Prostate gland (tissue), 2 donors: ENCODE measurements at places on chromosomes 5 and 9. TPM values are rescaled to one million over a fixed set of nuclear protein-coding genes. Genes with fewer than 3 reads are reported as not detected.

Gene ADGRV1
- total RNA-seq, result 16.4 TPM

Gene GMCL2
- total RNA-seq, result not detected

Gene TRAF1
- total RNA-seq, result 6.9 TPM

Gene UHRF2
- total RNA-seq, result 52.1 TPM

- peak; percentile 77 for DNase-seq
- H3K27ac ChIP-seq, result peak overlapping the region; percentile 4
- H3K36me3 ChIP-seq, result no peaks in the 10 kb centered on the region
- no peaks in the 10 kb centered on the region for H3K27me3 ChIP-seq
- H3K4me1 ChIP-seq, result peaks cover 21% of the 10 kb centered on the region
Measured at GRCh38 chr5:177402271-177403043, 2.0 kb upstream of the PFN3 start.

DNA sequence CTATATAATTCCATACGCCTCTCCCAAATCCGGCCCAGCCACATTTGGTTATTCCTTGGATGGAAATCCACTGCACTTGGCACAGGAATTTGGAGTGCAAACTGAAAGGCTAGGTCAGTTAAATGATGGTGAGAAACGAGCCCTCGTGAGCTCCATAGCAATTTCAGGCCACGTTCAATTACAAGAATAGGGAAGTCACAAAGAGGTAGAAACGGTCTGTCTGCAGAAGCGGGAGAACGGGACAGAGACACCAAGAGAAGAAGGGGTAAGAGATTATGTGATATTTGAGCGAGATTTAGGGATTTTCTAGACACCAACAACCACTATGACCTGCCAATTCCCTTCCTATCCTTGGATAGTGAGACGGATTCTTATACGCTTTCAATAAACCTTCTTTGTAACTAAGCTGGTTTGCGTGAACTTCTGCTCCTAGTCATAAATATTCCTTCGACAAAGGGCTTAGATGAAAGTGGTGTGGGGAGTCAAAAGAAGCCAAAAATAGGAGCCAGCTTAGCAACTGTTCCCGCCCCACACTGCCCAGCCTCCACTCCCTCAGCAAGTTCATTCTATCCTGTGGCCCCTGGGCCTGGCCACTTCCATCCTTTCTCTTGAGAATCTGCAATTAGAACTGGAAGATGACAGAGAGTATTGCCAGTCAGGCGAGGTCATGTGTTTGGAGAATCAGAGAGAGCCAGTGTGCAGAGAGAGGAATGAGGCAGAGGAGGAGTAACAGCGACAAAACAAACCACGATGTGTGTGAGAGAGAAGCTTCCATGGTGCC is 118.4 kb downstream of the ZNF608 start:
- DNase-seq, result no peak
- H3K27me3 ChIP-seq, result no peaks in the 10 kb centered on the region
- no peak overlapping the region for H3K4me3 ChIP-seq
- no peaks in the 10 kb centered on the region for H3K4me1 ChIP-seq

DNA sequence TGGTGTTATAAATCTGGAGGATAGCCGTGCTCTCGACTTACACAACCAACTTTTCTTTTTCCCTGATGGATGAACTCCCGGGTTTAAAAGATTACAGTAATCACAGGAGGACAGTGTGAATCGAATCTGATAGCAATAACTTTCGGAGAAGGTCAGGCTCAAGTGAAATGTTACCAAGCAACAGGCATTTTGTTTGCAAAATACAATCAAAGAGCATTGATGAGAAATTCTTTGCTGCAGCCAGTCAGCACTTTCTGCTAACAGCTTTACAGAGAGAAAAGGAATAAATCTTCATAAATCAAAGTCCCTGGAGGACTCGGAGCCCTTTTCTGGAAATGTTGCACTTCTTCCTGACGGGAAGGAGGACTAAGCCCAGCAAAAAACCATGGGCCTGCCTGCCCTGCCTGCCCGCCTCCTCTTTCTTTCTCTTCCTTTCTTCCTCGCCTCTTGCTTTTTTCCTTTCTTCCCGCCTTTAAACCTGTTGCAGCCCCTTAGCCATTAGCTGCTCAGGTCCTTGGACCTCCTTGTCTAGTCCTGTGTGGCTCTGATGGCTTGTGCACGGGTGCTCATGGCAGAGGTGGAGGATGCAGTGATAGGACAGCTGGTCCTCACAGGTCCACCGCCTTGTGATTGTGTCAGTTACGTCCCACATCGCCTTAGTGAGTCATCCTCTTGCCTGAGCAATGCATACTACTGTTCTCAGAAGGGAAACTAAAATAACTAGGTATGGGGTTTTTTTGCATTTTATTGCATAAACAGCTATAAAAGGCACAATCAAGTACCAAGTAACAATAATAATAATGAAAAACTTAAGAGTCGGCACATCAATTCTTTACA is 6.2 kb downstream of the DMRT3 start:
- H3K4me1 ChIP-seq, result no peaks in the 10 kb centered on the region
- peaks cover 18% of the 10 kb centered on the region for H3K27me3 ChIP-seq
- DNase-seq, result no peak
- no peak overlapping the region for H3K27ac ChIP-seq
- H3K36me3 ChIP-seq, result no peaks in the 10 kb centered on the region
- H3K4me3 ChIP-seq, result no peak overlapping the region

GRCh38 chr5:174106997-174107655 is 61.6 kb downstream of the NSG2 start:
- H3K4me3 ChIP-seq, result no peak overlapping the region
- DNase-seq, result no peak
- H3K27ac ChIP-seq, result no peak overlapping the region
- H3K4me1 ChIP-seq, result no peaks in the 10 kb centered on the region

GRCh38 chr5:150585781-150586341 is 54.6 kb upstream of the SYNPO start:
- H3K27ac ChIP-seq, result no peak overlapping the region
- H3K36me3 ChIP-seq, result no peaks in the 10 kb centered on the region
- H3K4me3 ChIP-seq, result no peak overlapping the region
- H3K27me3 ChIP-seq, result no peaks in the 10 kb centered on the region
- DNase-seq, result no peak

DNA sequence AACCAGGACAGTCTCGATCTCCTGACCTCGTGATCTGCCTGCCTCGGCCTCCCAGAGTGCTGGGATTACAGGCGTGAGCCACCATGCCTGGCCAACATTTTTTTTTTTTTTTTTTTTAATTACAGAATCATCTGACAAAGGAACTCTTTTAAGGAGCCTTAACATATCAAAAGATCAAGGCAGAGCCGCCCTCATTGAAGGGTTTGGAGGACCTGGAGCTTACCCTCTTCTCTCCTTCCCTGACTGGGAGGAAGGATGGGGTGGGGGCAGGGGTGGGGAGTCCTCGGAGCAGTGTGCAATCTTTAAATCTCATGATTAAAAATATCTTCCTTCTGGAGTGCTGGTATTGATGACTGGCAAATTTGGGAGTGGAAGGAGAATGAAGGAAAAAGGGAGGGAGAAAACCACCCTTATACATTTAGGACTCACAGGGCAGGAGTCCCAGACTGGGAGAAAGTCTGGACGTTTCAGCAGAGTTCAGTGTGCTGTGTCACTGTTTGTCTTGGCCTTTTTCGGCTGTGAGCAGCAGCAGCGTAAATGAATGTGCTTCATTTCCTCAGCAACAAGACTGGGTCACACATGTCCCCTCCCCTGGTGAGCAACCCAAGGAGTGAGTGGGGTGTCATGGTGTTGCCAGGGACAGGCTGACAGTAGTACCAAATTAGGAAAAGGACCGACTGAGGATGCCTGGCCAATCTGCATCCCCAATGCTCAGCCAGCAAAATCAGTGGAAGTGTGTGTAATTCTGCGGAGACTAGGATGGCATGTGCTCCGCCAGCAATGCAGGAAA is 115.3 kb upstream of the BNC2 start:
- H3K36me3 ChIP-seq, result no peaks in the 10 kb centered on the region
- peak overlapping the region; percentile 42 for H3K27ac ChIP-seq
- DNase-seq, result peak; percentile 6
- no peak overlapping the region for H3K4me3 ChIP-seq
- no peaks in the 10 kb centered on the region for H3K27me3 ChIP-seq

DNA sequence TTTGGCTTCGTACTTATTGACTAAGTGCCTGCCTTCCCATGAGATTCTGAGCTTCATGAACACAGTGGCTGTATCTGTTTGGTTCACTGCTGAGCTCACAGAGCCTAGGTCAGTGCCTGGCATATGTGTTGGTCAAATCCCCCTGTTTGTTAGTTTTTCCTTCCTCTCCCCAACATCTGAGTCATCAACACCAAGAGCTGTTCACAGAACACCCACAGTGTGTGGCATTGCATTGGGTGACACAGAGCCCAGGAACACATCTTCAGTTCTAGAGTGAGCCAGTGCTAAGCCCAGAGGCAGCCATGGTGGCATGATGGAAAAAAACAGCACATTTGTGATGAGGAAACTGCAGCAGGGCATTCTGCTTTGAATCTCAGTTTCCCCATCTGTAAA is 294.6 kb downstream of the SEC61B start:
- H3K4me1 ChIP-seq, result no peaks in the 10 kb centered on the region
- H3K4me3 ChIP-seq, result no peak overlapping the region
- H3K27ac ChIP-seq, result no peak overlapping the region
- DNase-seq, result no peak
- no peaks in the 10 kb centered on the region for H3K36me3 ChIP-seq
- no peaks in the 10 kb centered on the region for H3K27me3 ChIP-seq

- no peak overlapping the region for H3K4me3 ChIP-seq
- H3K36me3 ChIP-seq, result no peaks in the 10 kb centered on the region
- H3K4me1 ChIP-seq, result no peaks in the 10 kb centered on the region
- DNase-seq, result no peak
- H3K27me3 ChIP-seq, result no peaks in the 10 kb centered on the region
Measured at GRCh38 chr9:520302-520701, 305.6 kb downstream of the DOCK8 start.

DNA sequence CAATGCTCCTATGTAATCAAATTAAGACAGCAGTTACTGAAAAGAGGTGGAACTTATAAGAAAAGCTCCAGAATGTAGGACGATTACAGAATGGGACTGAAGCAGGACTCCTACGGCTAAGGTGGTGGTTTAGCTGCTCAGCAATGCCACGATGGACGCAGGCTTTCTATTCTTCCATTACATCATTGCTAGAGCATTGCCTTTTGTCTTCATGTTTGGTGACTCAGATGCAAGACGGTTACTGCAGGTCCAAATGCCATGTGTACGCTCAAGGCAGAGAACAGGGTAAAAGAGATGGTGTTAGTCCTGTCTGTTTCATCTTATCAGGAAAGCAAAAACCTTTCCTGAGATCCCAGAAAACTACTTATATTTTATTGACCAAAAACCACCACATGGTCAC is 255.1 kb downstream of the ZSWIM6 start:
- H3K4me3 ChIP-seq, result no peak overlapping the region
- no peaks in the 10 kb centered on the region for H3K4me1 ChIP-seq
- no peaks in the 10 kb centered on the region for H3K36me3 ChIP-seq
- H3K27ac ChIP-seq, result no peak overlapping the region
- DNase-seq, result no peak

DNA sequence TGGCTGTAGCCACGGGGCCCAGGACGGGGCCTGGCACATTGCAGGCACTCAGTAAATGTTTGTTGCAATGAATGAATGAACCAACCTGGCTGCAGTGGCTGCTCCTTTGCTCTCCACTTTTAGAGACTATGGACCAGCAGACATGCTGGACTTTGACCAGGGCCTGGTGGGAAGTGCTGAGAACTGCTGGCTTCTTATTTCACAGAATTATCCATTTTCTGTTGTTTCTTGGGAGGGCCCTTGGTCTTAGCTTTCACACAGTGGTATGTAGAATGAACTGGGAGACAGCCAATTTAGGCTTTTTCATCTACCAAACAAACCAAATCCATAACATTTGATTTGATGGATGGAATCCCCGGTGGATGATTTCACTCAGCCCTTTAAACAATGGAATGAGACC is 78.0 kb upstream of the LHFPL2 start:
- no peaks in the 10 kb centered on the region for H3K36me3 ChIP-seq
- H3K27ac ChIP-seq, result no peak overlapping the region
- H3K27me3 ChIP-seq, result no peaks in the 10 kb centered on the region
- no peak for DNase-seq
- H3K4me1 ChIP-seq, result no peaks in the 10 kb centered on the region

DNA sequence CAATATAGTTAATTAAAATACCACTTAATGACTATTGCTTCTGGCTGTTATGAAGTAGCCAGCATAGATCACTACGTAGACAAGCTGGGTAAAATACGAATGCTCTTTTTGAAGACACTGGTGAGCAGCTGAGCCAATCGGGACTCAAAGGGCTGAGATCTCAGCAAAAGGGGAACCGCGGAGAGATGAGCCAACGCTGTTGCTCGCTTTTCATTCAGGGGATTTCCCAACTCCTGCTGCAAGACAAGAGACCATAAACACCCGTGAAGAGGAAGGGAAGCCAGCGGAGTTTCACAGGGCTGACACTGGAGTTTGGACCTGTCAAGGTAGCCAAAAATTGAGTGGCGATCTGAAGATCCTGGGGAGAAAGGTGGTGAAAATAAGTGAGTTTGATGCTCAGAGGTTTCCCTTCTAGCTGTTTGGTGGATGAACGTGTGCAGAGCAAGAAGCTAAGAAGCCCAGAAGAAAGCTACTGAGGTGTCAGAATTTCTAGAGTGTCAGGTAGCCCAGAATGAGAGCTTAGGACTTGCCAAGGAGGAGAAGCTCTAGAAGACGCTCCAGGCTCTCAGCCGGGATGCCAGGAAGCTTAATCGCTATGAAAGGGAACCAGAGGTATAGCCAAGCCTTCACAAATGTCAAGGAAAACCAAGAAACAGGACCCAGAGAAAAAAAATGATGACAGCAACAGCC is 79.6 kb upstream of the RNU6ATAC start:
- no peak overlapping the region for H3K4me3 ChIP-seq
- H3K27ac ChIP-seq, result no peak overlapping the region
- H3K4me1 ChIP-seq, result no peaks in the 10 kb centered on the region
- no peaks in the 10 kb centered on the region for H3K36me3 ChIP-seq
- no peak for DNase-seq
